ENCODE measurements at places on chromosomes 6 and 20.

- DNase-seq: peak; percentile 37
Measured at GRCh38 chr6:130872250-130873095, 45.3 kb downstream of the SMLR1 start.

GRCh38 chr6:144543006-144543871 lies 258.1 kb downstream of the UTRN start:
- peak; percentile 17 for DNase-seq

GRCh38 chr20:63941282-63942081 lies 14.7 kb downstream of the UCKL1 start:
- peak; percentile 99 for DNase-seq

- DNase-seq: no peak
Measured at GRCh38 chr6:148864941-148865340, 118.1 kb downstream of the UST start.

GRCh38 chr6:148934539-148934938 lies 187.7 kb downstream of the UST start:
- DNase-seq: no peak

DNA sequence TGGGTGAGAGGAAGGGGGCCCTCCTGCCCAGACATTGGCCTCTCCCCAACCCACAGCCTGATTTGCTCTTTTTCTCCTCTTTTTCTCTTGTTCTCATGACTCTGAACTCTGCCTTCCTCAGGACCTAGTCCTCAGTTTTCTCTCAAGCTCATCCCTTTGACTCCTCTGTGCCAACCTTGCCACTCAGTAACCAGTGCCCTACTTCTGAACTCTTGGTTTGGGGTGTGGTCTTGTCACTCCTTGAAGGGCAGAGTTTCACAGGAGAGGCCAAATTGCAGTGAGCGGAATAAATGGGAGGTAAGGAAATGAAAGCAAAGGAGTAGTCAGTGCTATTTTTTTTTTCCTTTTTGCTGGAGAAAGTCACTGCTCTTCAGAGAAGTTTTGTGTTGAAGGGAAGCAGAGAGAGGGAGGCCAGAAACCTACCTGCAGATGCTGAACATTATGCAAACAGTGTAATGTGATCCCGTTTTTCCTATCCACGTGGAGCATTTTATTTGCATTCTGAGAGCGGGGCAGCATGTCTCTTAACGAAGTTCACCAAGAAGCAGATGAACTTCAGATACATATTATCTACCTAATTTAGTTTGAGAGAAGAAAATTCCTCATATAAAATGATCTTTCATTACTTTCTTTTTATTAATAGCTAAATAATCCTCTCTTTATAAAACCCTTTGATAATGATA lies 26.9 kb downstream of the CFAP61 start:
- no peak for DNase-seq

- peak; percentile 78 for DNase-seq
Measured at GRCh38 chr6:33075568-33076405, at the start of gene HLA-DPB1. TSS of gene HLA-DPB1 (plus strand) at chr6:33075990. CDS start at chr6:33076042, 52 bp downstream.

GRCh38 chr6:42410861-42411260 lies 40.9 kb downstream of the TRERF1 start:
- DNase-seq: no peak

- no peak for DNase-seq
Measured at GRCh38 chr6:162478192-162478671, 249.3 kb downstream of the PRKN start.
